ENCODE measurements at places on chromosomes 6 and 20. TPM values are rescaled to one million over a fixed set of nuclear protein-coding genes. Genes with fewer than 3 reads are reported as not detected.

SEMG1 gene
- polyA plus RNA-seq, result not detected

PRSS16 gene
- polyA plus RNA-seq, result 0.20 TPM

BTNL2 gene
- not detected for polyA plus RNA-seq

WFDC10B gene
- polyA plus RNA-seq, result not detected

DNAAF9 gene
- polyA plus RNA-seq, result 4.6 TPM

MUC22 gene
- not detected for polyA plus RNA-seq

NKX2-4 gene
- not detected for polyA plus RNA-seq

GLP1R gene
- not detected for polyA plus RNA-seq

WFDC12 gene
- polyA plus RNA-seq, result not detected

DDO gene
- not detected for polyA plus RNA-seq

OPN5 gene
- not detected for polyA plus RNA-seq

PSORS1C1 gene
- polyA plus RNA-seq, result 2.6 TPM

DNA sequence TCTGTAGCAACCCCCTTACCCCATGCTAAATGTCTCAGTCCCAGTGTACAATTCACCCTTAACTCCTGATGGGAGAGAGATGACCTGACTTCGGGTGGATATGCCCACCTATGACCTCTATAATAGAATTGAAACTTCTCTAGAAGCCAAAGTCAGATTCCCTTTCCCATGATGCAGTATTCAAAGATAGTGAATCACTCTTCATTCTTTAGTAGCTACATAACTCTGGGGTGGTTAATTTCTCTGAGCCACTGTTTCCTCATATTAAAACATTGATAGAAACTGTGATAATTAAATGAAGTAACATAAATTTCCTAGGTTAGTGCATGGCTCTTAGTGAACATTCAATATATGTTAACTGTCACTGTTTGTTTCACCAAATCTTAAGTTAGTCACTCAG is 500.4 kb downstream of the COL12A1 start:
- DNase-seq, result peak; percentile 40

DNA sequence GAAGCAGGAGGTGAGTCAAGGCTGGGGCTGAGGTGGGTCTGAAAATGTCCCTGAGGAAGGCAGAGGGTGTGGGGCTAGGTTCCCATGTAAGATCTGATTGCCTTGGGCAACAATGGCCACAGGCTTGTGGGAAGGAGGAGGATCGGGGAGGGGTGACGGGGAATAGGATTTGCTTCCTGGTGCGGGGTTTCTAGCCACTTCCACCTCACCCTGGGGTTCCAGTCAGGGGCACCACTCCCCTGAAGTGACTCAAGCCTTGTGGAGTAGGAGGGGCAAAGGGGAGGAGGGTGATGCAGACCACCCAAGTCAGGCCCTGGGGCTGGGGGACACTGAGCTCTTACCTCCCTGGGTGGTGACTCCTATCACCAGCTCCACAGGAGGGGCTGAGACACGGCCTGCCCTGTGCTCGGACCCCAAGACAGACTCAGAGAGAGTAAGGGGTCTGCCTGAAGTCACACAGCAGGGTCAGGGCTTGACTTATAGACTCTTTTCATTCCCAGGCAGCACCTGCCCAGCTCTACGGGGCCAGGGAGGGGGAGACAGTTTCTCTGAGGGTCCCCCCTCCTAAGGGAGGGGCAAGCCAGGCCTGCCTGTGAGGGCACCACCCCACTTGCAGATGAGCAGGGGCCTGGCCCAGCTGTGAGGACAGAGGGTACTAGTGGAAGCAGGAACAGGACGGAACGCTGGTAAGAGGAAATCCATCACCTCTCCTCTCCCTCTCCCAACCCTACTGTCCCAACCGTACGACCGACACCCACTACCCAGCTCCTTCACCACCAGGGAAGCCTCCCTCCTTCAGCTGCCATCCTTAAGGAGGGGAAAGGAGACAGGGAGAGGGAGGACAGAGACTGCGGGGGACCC is 12.4 kb upstream of the SPDEF start:
- DNase-seq, result no peak

- peak; percentile 98 for DNase-seq
Observed at GRCh38 chr6:8102122-8102958, at the start of gene EEF1E1. EEF1E1 (minus strand) TSS chr6:8102548; CDS start chr6:8102521, 27 bp downstream.

DNA sequence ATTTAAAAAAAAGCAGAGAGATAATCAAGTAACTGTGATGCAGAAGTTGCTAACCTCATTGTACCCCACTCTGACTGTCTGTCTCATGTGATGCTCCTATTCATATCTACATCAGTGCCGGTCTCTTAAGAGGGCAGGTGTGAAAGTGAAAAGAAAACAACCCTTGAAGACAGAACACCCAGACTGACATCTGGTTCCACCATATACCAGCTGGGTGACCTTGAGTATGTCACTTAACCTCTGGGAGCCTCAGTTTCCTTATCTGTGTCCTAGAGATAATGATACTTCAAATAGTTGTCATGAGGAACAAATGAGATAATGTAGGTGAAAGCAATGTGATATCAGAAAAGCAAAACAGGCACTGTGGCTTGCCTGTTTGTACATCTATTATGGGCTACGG is 426.8 kb upstream of the SOX4 start:
- DNase-seq, result no peak

DNA sequence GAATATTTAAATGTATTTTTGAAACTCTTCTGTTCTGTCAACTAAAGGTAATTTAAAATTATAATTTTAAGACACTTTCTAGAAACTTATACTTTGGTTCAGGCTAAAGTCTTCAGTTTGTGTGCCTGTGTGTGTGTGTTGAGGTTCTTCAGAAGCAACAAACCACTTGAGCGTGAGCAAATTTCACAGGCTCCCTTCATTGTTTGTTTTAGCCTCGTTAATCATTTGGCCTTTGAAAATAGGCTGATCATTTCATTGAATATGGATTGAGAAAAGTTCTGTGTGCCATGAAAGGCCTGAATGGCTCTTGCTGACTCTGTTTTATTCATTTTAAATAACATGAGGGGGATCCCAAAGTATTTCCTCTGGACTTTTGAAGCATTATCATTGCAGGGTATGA is 420.1 kb downstream of the CDKAL1 start:
- DNase-seq, result no peak

DNA sequence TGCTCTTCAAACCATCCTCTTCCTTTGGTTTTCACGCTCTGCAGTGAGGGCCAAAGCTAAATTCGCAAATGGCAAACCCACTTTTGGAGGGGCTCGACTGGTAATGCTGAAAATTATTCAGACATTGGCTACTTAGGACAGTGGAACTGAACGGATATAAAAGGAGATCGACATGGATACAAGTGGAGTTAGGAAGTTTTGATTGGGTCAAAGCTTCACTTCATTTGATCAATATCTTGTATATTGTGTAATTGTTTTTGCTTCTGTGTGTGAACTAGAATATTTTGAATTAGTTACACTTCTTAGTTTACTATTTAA is 1.2 kb downstream of the FAM8A1 start:
- no peak for DNase-seq

DNA sequence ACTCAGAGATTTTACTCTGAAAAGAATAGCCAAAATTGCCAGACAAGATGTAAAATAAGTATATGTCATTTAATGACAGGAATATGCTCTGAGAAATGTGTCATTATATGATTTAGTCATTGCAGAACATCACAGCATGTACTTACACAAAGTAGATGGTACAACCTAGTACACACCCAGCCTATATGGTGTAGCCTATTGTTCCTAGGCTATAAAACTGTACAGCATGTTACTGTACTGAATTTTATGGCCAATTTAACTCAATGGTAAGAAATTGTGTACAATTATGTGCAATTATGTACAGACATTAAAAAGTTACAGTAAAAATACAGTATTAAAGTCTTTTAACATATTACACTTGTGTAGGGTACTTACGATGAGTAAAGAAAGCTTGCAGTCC is 311.9 kb upstream of the EPHA7 start:
- no peak for DNase-seq

GRCh38 chr6:165119231-165120020 is 190.0 kb downstream of the C6orf118 start:
- peak; percentile 24 for DNase-seq

- DNase-seq, result peak; percentile 8
Observed at GRCh38 chr20:49052334-49052733, 6.2 kb downstream of the CSE1L start.

DNA sequence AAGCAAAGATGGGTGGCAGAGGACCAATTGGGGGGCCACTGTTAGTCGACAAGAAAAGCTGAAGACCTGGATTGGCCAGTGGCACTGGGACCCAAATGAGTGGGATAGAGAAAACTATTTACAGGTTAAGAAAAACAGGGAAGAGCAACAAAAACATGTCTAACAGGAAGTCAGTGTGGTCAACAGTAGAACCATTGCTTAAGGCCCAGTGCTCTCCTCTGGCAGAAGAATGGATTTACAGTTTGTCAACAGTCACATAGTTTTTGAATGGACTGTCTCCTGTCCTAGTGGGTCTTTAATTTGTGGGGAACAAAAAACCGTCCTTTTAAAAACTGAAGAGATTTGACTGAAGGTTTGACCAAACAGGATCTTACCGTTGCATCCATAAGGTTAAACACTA is 12.1 kb upstream of the WTAP start:
- DNase-seq, result no peak

DNA sequence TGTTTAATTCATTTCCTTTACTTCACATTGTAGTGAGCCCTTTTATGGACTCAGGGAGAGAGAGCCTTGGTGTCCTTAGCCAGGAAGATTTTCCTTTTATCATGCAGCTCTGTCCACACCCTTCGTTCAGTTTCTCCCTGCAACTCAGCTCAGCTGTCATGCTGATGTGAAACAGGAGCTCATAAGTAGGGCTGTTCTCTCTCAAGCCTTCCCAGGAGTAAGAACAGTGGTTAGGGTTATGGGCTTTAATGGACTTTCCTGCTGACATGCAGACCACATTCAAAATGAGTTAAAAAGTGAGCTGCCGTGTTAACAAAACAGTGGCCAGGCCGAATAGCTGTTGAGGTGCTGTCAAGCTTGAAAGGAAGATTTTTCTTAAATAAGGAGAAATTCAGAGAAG is 104.1 kb downstream of the BCKDHB start:
- no peak for DNase-seq

GRCh38 chr6:28864326-28864923 is 59.4 kb downstream of the TRIM27 start:
- DNase-seq, result no peak

DNA sequence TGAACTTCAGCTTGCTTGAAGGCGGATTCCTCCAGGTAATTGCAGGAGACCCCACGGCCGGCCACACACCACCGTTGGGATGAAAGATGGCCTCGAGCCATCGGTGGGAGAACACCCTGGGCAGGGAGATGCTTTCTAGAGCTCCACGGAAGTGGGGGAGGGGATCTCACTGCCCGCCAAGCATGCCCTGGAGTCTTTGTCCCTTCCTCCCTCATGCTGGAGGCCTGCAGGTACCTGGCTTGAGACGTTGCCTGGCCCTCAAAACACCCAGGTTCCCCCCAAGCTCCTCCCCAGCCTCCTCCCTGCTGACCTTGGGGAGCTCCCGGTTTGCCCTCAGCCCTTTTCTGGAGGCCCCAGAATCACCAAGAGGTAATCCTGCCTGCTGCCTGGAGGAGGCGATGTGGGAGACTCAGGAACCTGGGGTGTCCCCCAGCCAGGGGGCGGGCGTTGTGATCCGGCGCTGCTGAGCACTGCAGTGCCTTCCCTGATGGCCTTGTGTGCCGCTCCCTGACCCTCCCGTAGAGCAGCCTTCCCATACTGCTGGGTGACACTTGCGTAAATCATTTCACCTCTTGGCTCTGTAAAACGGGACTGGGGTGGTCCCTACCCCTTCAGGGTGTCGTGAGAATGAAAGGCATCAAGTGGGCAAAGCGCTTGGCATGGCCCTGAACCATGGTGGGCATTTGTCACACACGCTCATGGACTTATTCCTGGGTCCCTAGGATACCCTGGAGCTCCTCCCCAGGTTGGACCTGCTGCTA is 91.4 kb downstream of the CEBPB start:
- no peak for DNase-seq

- DNase-seq, result no peak
Observed at GRCh38 chr6:146146836-146147235, 118.0 kb downstream of the GRM1 start.

DNA sequence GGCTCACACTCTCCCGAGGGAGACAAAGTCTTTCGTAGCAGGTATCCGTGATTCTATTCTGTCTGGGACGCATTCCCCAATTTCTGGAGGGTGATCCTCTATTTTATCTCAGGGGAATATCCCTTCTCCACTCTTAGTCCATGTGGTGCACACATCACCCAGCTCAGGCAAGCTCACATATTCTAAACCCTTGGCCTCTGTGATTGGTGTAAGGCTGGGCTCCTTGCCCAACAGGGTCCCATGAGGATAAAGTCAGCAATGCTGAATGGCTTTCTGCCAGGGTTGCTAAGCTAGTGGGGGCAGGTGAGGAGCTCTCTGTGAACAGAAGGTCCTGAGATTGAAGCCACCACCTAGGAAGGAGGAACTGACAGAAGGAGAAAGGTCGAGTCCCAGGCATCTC is 137.2 kb downstream of the CDH26 start:
- no peak for DNase-seq

GRCh38 chr20:47468290-47469050 is 33.2 kb upstream of the NCOA3 start:
- DNase-seq, result no peak

DNA sequence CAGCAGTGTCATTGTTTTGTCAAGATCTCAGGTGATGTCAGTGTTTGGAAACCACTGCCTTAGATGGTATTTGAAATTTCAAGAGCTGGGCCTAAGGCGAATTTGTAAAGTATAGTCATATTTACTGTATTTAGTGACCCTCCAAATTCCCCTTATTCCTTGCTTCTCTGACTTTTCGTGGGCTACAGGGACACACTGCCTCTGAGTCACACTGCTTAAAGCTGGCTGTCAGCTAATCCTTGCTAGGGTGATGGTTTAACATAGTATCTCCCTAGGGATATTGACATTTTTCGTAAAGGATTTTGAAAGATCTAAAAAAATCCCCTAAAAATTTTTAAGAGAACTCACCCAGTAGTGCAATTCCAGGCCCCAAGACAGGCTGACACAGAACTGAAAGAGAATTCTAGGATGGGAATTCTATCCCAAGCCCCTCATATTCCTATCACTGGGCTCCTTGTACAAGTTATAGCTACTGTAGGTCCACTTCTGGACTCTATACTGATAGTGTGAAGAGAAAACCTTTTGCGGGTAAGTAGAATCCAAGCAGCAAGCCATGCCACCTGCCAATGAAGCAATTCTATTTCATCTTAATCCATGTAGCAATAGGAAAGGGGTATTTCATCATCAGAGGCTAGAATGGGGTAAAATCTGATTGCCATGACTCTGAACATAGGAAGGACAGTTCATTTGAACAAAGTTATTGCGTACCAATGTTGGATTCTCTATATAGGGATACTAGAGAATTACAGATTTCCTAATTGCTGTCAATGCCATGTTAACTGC is 4.3 kb downstream of the BMP6 start:
- DNase-seq, result peak; percentile 57

DNA sequence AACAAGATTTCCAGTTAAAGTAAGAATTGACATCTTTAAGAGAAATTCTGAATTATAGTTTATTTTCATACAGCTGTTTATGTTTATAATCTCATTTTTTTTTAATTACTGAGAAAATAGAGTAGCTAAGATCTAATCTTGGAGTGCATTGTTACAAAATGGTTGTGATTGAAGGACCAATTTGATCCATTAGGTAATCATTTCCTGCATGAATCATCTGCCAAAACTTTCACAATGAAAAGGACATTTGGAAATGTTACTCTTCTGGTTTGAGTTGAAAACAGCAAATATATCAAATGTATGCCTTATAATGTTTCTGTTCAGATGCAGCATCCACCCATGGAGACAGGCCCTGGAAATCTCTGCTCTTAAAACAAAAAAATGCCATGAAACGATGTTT is 19.0 kb downstream of the TUBB2A start:
- peak; percentile 60 for DNase-seq

Measured in GM23248 (cell line).